ENCODE measurements at places on chromosomes 11 and 22. TPM values are rescaled to one million over a fixed set of nuclear protein-coding genes. Genes with fewer than 3 reads are reported as not detected.

P2RY2 gene
- not detected for total RNA-seq

DNA sequence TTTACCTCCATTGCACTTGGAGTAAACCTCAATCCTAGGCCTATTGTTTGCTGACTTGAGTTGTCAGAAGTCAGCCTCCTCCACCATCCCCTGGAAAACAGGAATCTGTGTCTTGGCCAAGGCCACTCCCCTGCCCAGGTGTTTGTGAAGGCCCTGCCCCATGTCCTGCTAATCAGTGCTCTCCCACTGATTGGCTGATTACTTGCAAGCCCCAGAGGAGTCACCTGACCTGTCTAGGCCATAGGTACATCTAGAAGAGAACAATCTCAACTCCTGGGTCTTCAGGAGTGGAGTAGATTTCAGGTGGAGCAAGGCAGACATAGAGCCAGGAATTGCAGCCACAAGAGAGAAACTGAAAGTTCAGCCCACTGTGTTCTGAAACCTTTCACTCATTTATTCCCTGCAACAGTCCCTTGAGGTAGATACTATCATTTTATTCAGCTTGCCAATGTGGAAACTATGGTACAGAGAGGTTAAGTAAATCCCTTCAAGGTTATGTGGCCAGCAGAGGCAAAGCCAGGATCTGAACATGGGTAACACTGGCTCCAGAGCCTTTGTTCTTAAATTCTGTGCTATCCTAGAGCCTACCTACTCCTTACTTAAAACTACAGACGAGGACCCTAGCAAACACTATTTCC is 10.4 kb downstream of the OAF start:
- DNase-seq = no peak

DNA sequence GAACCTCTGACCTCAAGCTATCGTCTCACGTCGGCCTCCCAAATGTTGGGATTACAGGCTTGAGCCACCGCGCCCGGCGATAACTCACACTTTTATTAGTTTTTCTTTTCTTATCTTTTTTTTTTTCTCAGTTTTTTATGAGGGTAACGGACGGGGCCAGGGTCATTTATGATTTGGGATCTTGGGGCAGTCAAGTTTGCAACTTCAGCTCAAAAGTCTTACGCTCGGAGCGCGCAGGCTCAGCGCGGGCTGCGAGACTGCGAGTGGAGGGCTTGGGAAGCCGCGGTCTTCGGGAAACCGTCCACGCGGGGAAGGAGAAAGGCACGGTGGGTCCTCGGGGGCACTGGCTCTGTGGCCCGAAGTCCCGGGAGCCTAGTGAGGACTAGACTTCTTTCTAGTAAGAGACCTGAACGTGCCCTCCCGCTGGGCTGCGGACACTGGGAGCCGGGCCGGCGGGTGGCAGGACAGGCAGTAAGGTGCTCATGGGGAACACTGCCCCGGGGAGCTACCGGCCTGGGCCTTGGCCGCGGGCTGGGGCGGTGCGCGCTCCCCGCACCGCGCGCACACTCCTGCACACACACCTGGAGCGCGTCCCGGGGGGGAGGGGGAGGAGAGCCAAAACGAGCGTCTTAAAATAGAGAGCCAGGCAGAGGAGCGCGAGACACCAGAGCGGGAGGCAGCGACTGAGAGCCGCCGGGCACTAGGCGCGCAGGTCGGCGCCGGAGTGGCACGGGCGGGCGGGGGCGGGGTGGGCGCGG is 476 bp upstream of the BARX2 start:
- no peak for DNase-seq

DNA sequence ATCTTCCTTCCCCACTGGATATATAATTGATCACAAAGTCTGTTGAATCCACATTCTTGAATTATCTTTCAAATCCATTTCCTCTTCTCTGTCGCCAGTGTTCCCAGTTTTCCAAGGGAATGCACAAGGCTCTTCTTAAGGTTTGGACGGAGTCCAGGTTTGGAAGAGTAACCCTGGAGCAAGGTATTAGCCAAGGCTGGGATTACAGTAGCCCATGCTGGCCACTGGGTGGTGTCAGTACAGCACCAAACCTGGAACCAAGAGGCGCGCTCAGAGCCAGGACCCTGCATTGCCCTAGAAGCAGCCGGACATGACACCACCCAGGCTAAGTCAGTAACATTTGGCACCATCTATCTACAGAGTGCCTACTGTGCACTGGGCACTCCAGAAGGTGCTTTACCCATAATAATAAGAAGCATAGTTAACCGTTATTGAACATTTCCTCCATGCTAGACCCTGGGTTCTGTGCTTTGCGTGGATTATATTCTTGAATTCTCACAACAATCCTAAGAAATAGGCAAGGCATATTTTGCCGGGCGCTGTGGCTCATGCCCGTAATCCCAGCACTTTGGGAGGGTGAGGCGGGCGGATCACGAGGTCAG is 48.0 kb upstream of the CLPB start:
- no peak for DNase-seq

DNA sequence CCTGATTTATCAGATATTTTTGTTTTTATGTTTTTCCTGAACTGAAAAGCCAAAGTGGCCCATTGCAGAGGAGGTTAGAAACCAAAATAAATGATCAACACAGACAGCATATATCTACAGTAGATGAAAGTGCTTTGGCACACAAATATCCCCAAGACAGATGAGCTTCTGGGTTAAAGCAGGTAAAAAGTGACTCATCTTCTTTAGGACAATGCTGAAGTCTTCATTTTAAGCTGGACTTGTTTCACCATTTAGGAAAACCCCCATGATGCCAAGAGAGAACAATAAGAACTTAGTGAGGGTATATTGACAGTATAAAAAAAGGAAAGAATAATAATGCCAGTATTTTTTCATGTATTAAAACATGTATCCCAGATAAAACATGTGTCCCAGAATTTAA is 100.8 kb upstream of the OR9G4 start:
- DNase-seq = no peak

MS4A5 gene
- total RNA-seq = not detected

GRCh38 chr11:66920978-66921784 is 37.0 kb downstream of the PC start:
- DNase-seq = no peak

DNA sequence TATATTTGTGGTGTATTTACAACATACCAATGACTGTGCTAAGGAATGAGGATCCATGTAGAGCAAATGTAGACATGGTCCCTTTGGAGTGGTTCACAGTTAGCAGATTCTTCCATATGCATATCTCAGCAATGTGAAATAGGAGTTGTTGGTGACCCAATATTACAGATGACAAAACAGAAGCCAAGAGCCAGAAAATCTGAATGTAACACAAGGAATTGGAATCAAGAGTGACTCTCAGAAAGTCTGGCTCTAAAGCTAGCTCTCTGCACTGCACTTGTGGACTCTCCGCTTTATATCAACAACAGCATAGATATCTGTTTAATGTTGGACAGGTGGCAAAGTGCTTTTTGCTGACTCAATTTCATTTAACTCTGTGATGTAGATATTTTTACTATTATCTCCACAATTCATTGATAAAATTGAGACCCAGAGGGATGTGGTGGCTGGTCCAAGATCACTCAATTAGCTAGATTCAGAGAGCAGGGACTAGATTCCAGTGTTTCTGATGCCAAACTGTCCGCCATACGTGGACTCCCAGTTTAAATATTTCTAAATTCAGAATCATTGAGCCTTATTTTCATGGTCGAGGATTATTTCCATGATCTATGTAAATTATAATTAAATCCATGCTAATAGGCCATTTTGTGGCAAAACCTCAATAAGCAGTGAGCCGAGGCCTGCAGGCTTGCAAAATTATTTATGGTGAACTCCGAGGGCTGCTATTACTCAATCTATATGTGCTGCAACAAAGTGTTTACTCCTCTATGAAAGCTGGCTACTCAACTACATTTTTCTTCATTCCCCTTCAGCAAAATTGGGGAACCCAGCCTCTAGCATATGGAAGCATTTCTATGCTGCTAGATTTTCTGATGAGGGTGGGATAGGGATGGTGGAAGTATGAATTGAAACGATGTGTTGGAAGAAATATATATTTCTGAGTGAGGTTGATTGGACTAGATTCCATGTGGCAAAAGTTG is 21.1 kb upstream of the TENM4 start:
- DNase-seq = no peak

TRIM49D2 gene
- total RNA-seq = not detected

- no peak for DNase-seq
Measured at GRCh38 chr11:96318850-96319249, 24.1 kb downstream of the MAML2 start.

IL10RA gene
- not detected for total RNA-seq

KDM4D gene
- total RNA-seq = 0.81 TPM

DNA sequence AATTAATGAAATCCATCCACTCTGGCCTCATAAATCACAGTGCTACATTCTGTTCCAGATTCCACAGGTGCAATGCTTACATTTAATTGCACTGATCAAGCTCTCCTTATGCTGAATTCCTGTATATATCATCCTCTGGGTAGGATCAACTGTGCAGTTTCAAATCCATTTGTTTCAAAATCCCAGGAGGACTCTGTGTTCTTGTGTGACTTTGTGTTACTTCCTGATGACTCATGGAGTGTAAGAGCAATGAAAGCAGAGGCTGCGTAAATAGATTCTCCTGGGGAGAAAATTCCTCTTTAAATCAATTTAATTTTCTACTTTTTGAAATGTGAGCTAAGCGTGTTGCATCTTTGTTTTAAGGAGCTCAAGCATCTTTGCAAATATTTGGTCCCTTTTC is 752.7 kb downstream of the METTL15 start:
- no peak for DNase-seq

DNA sequence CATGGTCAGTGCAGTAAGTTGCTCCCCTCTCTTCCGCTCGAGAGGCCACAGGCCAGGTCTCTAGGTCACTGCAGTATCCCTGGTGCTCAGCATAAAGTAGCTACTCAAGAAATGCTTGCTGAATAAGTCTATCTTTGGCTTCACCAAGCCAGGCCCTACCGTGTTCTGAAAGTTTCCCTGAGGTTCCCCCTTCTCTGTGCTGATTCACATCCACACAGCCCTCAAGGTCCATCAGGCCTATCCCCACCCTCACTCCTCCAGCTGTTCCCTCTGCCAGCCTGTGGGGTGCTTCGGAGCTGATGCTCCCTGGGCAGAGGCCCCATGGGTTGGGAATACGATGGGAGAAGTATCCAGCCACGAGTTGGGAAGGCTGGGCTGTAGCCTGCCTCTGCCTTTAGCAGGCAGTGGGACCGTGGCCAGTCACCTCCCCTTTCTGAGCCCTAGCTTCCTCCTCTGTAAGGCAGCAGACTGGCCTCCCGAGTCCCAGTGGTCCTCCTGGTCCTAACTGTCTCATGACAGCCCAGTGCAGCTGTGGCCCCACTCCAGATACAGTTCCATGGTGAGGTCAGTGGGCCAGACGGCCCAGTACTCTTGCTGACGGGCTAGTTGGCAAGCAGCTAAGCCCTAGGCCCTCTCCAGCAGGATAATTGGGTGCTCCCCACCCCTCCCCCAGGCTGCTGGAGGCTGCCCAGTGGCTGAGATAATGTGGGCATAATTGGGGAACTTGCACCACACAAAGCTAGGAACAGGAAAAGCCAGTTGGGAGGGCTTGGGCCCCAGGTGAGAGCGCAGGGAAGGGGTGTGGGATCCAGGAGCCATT is 48.2 kb downstream of the NECTIN1 start:
- no peak for DNase-seq

DNA sequence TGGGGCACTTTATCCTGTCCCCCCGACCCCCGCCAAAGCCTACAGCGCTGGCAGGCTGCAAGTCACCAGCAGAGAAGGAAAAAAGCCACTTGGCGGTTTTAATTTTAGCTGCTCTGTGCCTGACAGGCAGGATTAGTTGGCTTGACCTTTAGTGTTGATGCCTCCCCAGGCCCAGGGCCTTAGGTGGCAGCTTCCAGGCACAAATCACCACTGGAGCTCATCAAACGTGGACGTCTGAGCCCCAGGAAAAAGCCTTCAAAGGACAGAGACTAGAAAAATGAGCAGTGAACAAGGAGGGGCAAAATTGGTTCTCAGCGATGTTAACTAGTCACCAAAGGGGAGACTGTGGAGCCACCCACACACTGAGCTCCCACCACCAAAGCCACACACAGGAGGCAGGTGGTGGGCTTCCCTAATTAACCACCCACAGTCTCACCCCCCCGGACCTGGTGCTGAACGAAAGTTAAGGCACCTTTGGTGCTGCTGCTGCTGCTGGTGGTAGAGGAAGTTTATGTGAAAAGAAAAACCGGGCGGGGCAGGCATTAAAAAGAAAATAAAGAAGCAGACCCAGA is 4.4 kb upstream of the PYGM start:
- DNase-seq = no peak

DNA sequence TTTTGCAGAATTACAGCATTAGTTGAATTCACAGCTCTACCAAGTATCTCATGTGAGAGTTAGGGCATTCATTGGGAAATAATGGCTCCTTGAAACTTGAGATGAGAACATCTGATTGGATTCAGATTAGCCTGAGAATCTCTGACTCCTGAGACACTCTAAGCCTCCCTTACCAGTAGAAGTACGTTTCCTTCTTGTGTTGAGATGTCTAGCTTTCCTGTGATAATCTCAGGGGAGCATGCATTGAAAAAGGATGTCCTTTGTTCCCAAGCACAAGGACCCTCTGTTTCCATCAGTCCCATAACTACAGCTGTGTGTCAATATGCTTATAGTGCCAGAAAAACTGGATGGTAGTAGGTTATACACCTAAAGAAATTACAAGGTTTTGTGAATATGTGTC is 35.2 kb upstream of the RDX start:
- no peak for DNase-seq
